ENCODE measurements at places on chromosomes 12 and 14. TPM values are rescaled to one million over a fixed set of nuclear protein-coding genes. Genes with fewer than 3 reads are reported as not detected.

GRCh38 chr14:84566109-84566508 lies 963.8 kb upstream of the FLRT2 start:
- no peak for DNase-seq
- H3K4me3 ChIP-seq: no peak overlapping the region
- H3K36me3 ChIP-seq: no peaks in the 10 kb centered on the region
- H3K27me3 ChIP-seq: no peaks in the 10 kb centered on the region
- H3K27ac ChIP-seq: no peak overlapping the region
- no peaks in the 10 kb centered on the region for H3K4me1 ChIP-seq

GRCh38 chr12:81888961-81889360 lies 129.8 kb upstream of the PPFIA2 start:
- H3K27me3 ChIP-seq: no peaks in the 10 kb centered on the region
- H3K36me3 ChIP-seq: no peaks in the 10 kb centered on the region
- H3K27ac ChIP-seq: no peak overlapping the region
- DNase-seq: no peak

The IFNG-AS1 gene
- not detected for total RNA-seq

GRCh38 chr14:99247101-99247729 lies 24.8 kb downstream of the BCL11B start:
- no peak overlapping the region for H3K4me3 ChIP-seq
- no peak for DNase-seq
- peaks cover 55% of the 10 kb centered on the region for H3K27me3 ChIP-seq
- H3K36me3 ChIP-seq: no peaks in the 10 kb centered on the region
- H3K4me1 ChIP-seq: peaks cover 15% of the 10 kb centered on the region

The MFAP5 gene
- total RNA-seq: not detected

- no peaks in the 10 kb centered on the region for H3K27me3 ChIP-seq
- peak overlapping the region; percentile 78 for H3K4me3 ChIP-seq
- H3K36me3 ChIP-seq: peaks cover 3% of the 10 kb centered on the region
Measured at GRCh38 chr12:3077572-3078081, 448 bp downstream of the TSPAN9 start.

DNA sequence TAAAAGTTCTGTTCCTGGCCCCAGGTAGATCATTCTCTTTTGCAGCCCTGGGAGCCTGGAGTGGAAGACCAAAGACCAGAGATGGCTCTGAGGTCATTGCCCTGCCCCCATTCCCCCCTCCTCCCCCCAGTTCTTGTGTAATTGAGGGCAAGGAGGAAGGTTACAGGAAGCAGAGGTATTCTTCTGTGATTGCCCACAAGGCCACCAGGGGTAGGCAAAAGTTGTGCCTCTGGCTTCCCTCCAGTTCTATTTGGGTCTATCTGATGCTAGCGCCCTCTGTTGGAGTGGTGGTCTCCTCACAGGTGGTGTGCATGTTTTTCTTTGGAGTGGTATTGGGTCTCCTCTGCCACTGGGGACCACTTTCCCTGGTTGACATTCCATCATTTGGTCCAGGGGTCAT lies 41.2 kb upstream of the CRY1 start:
- H3K27me3 ChIP-seq: peaks cover 8% of the 10 kb centered on the region
- H3K27ac ChIP-seq: no peak overlapping the region
- no peaks in the 10 kb centered on the region for H3K36me3 ChIP-seq
- no peak overlapping the region for H3K4me3 ChIP-seq
- no peak for DNase-seq
- no peaks in the 10 kb centered on the region for H3K4me1 ChIP-seq

The RNF34 gene
- total RNA-seq: 42.5 TPM

DNA sequence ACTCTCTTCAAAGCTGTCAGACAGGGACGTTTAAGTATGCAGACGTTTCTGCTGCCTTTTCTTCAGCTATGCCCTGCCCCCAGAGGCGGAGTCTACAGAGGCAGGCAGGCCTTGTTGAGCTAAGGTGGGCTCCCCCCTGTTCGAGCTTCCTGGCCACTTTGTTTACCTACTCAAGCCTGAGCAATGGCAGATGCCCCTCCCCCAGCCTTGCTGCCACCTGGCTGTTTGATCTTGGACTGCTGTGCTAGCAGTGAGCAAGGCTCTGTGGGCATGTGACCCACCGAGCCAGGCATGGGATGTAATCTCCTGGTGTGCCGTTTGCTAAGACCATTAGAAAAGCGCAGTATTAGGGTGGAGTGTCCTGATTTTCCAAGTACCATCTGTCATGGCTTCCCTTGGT lies 900.4 kb upstream of the MDGA2 start:
- no peak for DNase-seq
- H3K36me3 ChIP-seq: no peaks in the 10 kb centered on the region
- H3K4me1 ChIP-seq: no peaks in the 10 kb centered on the region
- H3K4me3 ChIP-seq: no peak overlapping the region

The HOXC12 gene
- not detected for total RNA-seq

GRCh38 chr14:104224131-104224505 lies 85.7 kb downstream of the KIF26A start:
- no peaks in the 10 kb centered on the region for H3K4me1 ChIP-seq
- no peak overlapping the region for H3K27ac ChIP-seq

GRCh38 chr14:76083796-76084765 lies 67.6 kb upstream of the GPATCH2L start:
- no peak overlapping the region for H3K4me3 ChIP-seq
- H3K36me3 ChIP-seq: peaks cover 13% of the 10 kb centered on the region
- DNase-seq: no peak
- H3K27me3 ChIP-seq: peaks cover 12% of the 10 kb centered on the region

The VEZT gene
- total RNA-seq: 74.7 TPM

The SLC22A17 gene
- total RNA-seq: 42.7 TPM

GRCh38 chr14:51862176-51862796 lies 1.9 kb downstream of the GNG2 start:
- no peaks in the 10 kb centered on the region for H3K36me3 ChIP-seq
- no peak for DNase-seq
- H3K27me3 ChIP-seq: no peaks in the 10 kb centered on the region
- H3K4me1 ChIP-seq: peaks cover 16% of the 10 kb centered on the region
- H3K4me3 ChIP-seq: no peak overlapping the region

- no peaks in the 10 kb centered on the region for H3K36me3 ChIP-seq
- peaks cover 15% of the 10 kb centered on the region for H3K27me3 ChIP-seq
- H3K4me1 ChIP-seq: no peaks in the 10 kb centered on the region
- H3K27ac ChIP-seq: no peak overlapping the region
- no peak for DNase-seq
- H3K4me3 ChIP-seq: no peak overlapping the region
Measured at GRCh38 chr12:70908978-70909377, 11.6 kb downstream of the PTPRR start.

DNA sequence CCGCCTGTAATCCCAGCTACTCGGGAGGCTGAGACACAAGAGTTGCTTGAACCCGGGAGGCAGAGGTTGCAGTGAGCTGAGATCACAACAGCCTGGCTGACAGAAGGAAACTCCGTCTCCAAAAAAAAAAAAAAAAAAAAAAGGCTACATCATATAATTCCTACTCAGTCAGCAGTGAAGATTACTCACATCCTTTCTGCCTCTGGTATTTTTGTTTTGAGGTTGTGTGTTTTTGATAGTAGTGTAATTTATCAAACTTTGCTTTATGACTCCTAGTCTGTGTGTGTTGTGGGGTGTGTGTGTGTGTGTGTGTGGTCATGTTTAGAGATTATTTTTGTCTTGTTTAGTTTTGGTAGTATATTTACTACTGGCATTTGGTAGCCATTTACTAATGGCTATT lies 29.8 kb upstream of the DLGAP5 start:
- no peaks in the 10 kb centered on the region for H3K4me1 ChIP-seq
- no peak overlapping the region for H3K27ac ChIP-seq
- H3K36me3 ChIP-seq: no peaks in the 10 kb centered on the region
- no peak for DNase-seq
- peaks cover 11% of the 10 kb centered on the region for H3K27me3 ChIP-seq

DNA sequence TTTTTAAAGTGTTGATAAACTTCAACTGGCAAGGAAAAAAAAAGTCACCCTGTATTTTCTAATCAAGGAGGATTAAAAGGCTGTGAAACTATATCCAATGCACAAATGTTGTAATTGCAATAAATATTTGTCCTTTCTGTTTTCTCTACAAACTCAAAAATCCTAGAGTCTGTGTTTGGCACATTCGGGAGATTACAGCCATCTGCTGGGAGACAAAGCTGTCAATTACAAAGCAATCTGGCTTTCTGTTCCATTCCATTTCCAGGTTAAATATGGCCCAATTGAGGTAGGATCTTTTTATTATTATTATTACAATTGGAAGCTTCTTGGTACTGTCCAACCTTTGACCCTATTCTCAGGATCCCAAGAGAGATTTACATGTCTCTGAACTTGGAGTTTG lies 295.9 kb downstream of the DIO2 start:
- peaks cover 28% of the 10 kb centered on the region for H3K27me3 ChIP-seq
- no peaks in the 10 kb centered on the region for H3K4me1 ChIP-seq
- H3K36me3 ChIP-seq: no peaks in the 10 kb centered on the region

DNA sequence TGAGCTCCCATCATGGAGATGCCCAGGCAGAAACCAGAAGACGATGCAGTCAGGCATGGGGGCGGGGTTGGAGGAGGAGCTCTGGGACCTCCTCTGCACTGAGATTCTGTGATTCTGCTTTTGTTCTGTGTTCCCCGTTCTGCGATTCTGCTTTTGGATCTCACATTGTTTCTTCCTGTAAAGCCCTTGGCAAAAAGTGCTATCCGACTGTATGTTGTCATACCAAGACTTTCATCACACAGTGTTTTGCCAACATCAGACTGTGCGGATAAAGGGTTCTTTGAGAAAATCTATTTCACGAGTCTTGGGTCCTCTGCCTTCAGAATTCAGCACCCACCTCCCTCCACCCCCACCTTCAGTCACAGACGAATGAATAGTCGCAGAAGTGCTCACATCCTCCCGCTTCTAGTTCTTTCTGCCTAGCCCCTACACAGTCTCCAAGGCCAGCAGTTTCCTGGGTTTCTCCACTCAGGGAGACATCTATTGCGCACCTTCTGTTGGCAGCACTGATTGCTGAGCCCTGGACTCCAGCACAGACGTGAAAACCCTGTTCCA lies 24.7 kb upstream of the PWP1 start:
- H3K27ac ChIP-seq: no peak overlapping the region
- DNase-seq: no peak
- no peak overlapping the region for H3K4me3 ChIP-seq
- H3K27me3 ChIP-seq: peaks cover 7% of the 10 kb centered on the region
- no peaks in the 10 kb centered on the region for H3K4me1 ChIP-seq

The KSR2 gene
- not detected for total RNA-seq

DNA sequence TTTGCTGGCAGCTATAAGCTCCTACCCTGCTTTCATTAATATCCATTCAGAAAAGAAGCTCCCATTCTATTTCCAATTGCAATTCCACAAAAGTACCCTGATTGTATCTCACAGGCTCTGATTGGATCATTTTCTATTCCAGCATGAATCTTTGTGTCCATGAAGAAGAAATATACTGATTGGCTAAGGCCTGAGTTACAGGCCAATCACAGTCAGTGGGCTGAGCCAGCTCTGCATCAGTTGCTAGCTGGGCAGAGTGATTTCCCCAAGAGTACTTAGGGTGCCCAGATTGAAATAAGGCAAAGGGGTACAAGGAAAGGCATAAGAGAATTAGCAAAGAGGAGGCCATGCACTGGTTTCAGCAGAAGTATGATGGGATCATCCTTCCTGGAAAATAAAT lies 14.4 kb downstream of the ART4 start:
- H3K36me3 ChIP-seq: no peaks in the 10 kb centered on the region
- no peak overlapping the region for H3K4me3 ChIP-seq
- DNase-seq: no peak
- H3K4me1 ChIP-seq: peaks cover 13% of the 10 kb centered on the region

DNA sequence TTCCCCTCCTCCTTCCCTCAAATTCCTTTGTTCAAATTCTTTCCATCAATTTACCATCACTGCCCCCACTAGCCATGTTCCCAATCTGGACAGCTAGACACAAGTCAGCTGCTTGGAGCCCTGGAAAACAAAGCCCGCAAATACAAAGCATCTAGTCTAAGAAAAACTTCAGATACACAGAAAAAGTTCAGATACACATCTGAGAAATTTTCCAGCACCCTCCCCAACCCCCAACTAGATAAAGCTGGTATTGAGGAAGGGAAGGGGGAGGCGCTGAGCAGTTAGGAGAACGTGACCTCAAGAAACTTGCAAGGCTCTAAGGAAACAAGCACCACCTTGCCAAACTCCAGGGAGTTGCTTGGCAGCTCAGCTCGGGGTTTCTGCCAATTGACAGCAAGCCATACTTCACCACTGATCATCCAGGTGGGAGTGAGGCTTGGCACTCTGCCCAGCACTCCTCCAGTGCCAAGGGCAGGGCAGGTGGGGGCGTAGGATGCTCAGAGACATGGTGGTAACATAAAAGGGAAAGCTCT lies 5.1 kb upstream of the CNIH1 start:
- no peaks in the 10 kb centered on the region for H3K36me3 ChIP-seq
- peaks cover 10% of the 10 kb centered on the region for H3K27me3 ChIP-seq
- DNase-seq: no peak
- peaks cover 17% of the 10 kb centered on the region for H3K4me1 ChIP-seq
- no peak overlapping the region for H3K27ac ChIP-seq
- H3K4me3 ChIP-seq: no peak overlapping the region

- peaks cover 14% of the 10 kb centered on the region for H3K36me3 ChIP-seq
- H3K27ac ChIP-seq: no peak overlapping the region
- peaks cover 12% of the 10 kb centered on the region for H3K4me1 ChIP-seq
- H3K4me3 ChIP-seq: no peak overlapping the region
Measured at GRCh38 chr12:6337958-6338433, 3.9 kb downstream of the TNFRSF1A start.
